ENCODE measurements at places on chromosomes 6 and 20. TPM values are rescaled to one million over a fixed set of nuclear protein-coding genes. Genes with fewer than 3 reads are reported as not detected.

DNA sequence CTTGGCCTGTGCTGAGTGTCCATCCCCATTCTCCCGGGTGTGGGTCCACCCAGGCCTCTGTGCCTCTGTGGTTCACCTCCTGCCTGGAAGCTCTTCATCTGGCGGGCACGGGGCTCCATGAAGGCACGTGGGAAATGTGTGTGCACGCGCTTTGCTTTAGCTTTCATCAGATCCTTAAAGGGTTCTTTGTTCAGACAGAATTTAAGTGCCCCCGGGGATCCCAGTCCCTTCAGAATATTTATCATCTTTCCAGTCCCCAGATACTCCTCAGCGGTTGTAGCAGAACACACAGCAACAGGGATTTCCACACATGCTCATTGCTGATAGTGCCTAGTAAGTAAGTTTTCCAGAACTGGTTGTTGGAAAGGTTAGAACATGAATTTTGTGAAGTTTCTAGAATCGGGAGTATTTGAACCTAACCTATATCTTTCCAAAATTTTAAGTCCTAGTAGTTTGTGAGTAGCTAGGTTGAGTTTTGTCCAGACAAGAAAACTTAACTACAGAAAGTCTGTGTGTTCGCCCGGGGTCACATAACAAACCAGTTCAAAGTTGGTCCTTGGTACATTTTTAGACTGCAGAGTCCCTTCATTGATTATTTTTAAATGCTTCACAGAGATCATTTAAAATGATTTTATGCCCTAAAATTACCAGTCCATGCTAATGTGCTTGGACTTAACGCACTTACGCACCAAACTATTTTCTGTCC, 67.7 kb downstream of the RPP40 start:
- DNase-seq = no peak

DNA sequence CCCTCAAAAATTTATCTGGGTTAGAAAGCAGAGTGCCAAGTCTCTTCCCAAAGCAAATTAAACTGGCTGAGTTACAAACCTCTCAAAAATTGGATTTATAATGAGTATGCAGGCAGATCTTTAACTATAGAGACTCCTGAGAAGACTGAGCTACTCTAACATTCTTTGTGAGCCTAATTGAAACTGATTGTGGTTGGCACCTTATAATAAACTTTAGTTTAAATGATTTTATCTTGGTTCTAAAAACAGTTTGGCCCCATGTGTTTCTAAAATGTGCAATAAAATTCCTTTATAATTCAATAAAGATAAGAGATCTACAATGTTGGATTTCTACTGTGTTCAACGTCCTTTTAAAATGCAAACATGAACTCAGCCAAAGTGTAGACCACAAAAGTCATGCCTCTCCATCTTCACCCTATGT, 480.2 kb upstream of the RNF217 start:
- DNase-seq = no peak

DNA sequence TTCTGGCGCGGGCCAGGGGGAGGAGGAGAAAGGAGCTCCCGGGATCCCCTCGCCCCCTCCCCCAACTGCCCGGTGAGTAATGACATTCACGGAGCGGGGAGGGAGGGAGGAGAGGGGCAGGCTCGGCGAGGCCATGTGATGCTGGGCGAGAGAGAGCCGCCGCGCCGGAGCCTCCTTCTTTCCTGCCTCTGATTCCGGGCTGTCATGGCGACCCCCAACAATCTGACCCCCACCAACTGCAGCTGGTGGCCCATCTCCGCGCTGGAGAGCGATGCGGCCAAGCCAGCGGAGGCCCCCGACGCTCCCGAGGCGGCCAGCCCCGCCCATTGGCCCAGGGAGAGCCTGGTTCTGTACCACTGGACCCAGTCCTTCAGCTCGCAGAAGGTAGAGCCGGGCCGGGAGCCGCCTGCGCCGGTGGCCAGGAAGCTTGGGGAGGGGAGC, at the start of gene GDAP1L1:
TSS of gene GDAP1L1 (plus strand) at position 178 of the 441 bp plus-strand sequence. CDS start at position 205, 27 bp downstream.
- DNase-seq = no peak

The DOK5 gene
- not detected for total RNA-seq

The ARMC2 gene
- total RNA-seq = 13.8 TPM

DNA sequence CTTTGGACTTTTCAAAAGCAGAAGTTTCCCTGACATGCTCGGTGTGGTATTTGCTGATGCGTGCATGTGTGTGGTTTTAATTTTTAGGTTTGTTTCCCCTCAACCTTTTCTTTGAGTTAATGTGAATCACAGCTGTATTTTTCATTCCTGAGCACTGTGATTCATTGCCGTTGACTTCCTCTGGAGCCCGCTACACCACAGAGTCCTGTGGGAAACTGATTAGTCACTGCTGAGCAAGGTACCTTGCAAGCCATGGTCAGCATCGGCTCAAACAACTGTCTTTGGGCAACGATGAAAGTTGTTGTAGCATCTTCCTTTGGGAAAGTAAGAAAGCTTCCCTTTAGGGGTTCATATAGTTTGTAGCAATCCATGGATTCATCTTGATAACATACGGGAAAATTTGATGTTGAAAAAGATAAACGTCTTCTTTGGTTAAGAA, 57.5 kb downstream of the RIN2 start:
- DNase-seq = no peak

DNA sequence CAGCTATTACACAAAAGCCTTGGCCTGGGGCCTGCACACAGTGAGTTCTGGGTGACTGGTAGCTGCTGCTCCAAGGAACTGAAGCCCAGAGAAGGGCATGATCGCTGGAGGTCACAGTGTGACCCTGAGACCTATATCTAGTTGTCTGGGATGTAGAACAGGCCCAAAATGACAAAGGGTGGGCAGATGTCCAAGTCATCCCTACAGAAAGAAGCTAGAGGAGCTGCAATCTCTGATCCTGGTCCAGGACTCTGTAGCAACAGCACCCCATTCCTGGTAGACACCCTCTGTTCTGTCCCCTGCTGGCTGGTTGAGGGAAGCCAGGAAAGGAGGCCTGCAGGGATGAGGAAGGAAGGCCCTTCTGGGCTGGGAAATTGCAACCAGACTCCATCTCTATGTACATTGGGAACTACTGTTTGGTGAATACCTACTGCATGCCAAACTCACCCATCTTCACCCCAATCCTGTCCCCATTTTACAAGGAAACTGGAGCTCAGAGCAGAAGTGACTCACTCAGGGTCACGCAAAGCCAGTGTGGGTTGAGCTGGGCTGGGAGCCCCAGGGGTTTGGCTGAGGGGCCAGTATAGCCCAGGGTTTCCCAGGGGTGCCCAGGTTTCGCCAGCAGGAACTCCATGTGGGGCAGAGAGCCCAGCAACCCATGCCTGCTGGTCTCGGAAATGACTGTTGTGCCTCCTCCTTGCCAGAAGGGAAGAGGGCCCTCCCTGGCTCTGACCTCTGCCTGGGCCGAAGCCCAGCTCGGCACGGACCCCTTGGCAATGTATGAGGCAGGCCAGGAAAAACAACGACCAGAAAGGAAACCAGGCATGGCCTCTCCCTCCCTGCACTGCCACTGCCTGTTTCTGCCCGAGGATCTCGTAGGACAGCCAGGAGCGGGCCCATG, 44.9 kb upstream of the TLDC2 start:
- no peak for DNase-seq

The PI16 gene
- total RNA-seq = 1.8 TPM

DNA sequence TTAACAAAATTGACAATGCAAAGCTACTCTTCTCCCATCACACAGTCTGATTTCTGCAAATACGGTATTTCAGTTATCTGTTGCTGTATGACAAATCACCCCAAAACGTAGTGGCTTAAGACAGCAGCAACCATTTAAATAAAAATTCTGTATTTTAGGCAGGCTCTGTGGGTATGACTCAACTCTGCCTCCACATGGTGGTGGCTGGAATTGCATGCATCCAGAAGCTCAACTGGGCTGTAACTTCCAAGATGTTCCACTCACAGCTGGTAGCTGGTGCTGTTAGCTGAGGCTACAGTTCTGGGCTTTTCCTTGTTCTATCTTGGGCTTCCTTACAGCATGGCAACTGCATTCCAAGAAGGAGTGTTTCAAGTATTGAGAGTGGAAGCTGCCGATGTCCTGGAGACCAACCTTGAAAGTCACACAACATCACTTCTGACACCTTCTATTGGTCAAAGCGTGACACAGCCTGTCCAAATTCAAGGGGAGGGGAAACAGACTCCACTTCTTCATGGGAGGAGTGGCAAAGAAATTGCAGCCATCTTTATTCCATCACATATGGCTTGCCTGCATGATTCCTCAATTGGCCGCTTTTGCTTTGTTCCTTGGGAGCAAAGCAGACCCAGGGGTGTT, 39.7 kb upstream of the TULP1 start:
- peak; percentile 63 for DNase-seq

DNA sequence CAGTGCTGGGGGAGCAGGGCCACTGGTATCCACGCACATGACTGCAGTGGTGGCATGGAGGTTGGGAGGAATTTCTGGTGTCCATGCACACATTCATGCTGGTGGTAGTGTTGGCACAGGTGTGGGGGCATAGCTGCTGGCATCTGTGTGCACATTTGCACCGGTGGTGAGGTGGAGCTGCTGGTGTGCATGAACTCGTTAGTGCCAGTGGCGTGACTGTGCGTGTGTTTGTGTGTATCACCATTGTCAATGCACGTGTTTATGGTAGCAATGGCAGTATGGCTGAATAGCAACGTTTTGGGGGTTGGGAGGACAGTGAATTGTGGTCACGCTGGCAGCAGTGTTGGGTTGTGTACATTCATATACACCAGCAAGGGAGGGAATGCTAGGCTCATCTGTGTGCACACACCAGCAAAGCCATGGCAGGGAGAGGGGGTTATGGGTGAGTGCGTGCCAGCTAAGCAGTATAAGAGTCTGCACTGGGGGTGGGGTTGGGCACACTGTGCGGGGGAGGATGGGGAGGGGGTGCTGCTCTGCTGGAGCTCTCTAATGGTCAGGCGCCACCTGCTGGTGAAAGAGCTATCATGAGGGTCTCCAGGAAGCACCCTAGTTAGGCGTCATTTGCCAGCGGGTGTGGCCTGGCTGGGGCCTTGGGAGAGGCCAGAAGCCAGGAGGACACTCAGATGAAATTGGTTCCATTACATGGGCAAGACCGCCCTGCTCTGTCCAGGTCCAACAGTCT, 626.1 kb upstream of the ID4 start:
- DNase-seq = no peak

DNA sequence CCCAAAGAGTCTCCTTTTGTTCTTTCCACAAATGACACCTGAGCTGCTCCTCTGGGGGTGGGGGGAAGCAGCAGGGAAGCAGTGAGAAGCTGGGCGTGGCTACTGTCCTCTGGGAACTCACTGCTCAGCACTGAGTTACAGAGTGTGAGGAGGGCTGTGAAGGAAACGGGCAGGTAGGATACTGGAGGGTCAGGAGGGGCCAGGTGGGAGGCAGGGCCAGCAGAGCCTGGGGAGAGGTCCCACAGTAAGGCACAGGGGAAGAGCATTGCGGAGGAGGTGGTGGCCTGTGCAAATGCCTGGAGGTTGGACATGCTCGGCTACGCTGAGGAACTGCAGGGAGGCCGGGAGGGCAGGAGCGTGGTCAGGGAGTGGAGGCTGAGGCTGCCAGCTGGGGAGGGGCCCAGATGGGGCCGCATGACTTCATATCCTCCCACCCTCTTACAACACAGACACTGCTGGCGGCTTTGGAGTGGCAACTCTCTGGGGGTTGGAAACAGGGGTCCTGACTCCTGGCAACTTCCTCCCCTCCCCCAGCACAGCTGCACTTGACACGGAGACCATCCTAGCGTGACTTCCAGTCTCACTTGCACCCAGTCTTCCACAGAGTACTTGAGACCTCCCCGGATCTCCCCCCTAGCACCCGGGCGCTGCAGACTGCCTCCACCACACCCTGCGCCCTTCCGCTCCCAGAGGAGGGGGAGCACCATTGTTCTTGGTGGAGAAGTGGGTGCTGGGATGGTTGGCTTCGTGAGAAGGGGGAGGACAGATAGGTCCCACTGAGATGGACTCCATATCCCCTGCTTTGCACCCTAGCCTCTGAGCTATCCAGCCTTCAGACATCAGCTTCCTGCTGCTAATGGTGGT, 34.2 kb downstream of the RBM38 start:
- DNase-seq = no peak

The UTRN gene
- 715 TPM for total RNA-seq

GRCh38 chr6:27096834-27097511, 150.5 kb upstream of the PRSS16 start:
- peak; percentile 32 for DNase-seq

The OLIG3 gene
- total RNA-seq = not detected

The C6orf15 gene
- not detected for total RNA-seq

The BFSP1 gene
- 2.7 TPM for total RNA-seq

The CALHM6 gene
- 20.6 TPM for total RNA-seq

GRCh38 chr6:51778666-51779065, 308.7 kb downstream of the PKHD1 start:
- DNase-seq = no peak

- DNase-seq = no peak
Measured at GRCh38 chr6:6915813-6916547, 191.8 kb upstream of the RREB1 start.

The TXLNB gene
- 0.50 TPM for total RNA-seq

GRCh38 chr20:840858-841567, 7.5 kb downstream of the FAM110A start:
- DNase-seq = peak; percentile 48

The FBXO5 gene
- total RNA-seq = 11.2 TPM

The HLA-DRB5 gene
- 25.6 TPM for total RNA-seq

The TJAP1 gene
- 26.7 TPM for total RNA-seq

- DNase-seq = no peak
Measured at GRCh38 chr20:23114448-23115082, 28.4 kb upstream of the CD93 start.

The BIRC7 gene
- total RNA-seq = not detected

The RIMS1 gene
- total RNA-seq = not detected

GRCh38 chr6:151497905-151498304, 4.1 kb downstream of the CCDC170 start:
- no peak for DNase-seq

DNA sequence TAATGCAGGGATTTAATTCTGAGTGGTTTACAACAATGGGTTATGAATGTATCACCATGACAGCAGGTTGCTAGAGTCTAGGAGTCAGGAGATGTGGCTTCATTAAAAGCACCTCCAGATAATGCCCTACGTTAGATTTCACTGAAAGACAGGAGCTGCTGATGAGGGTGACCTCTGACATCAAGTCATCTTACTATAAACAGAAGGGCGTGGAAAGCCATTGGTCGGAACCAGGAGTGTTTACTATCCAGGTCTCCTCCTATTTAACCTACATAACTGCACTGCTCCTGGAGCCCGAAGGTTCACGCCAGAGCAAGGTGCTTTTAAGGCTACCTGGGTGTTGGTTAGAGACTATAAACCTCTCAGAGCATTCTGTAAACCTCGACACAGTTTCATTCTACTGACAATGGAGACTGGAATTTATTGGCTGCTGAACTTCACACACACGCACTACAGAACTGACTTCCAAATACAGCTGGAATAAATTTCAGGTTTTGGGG, 128.7 kb downstream of the EYA4 start:
- no peak for DNase-seq

The RUNX2 gene
- total RNA-seq = 19.2 TPM

The PIGU gene
- 7.0 TPM for total RNA-seq

The HFE gene
- total RNA-seq = 2.3 TPM
